ENCODE measurements at places on chromosomes 5 and 9.
A peak's percentile ranks its signal among the peaks of the same experiment; 100 is the strongest.

GRCh38 chr5:98455665-98456064 is 317.8 kb upstream of the RGMB start:
- no peak for DNase-seq

DNA sequence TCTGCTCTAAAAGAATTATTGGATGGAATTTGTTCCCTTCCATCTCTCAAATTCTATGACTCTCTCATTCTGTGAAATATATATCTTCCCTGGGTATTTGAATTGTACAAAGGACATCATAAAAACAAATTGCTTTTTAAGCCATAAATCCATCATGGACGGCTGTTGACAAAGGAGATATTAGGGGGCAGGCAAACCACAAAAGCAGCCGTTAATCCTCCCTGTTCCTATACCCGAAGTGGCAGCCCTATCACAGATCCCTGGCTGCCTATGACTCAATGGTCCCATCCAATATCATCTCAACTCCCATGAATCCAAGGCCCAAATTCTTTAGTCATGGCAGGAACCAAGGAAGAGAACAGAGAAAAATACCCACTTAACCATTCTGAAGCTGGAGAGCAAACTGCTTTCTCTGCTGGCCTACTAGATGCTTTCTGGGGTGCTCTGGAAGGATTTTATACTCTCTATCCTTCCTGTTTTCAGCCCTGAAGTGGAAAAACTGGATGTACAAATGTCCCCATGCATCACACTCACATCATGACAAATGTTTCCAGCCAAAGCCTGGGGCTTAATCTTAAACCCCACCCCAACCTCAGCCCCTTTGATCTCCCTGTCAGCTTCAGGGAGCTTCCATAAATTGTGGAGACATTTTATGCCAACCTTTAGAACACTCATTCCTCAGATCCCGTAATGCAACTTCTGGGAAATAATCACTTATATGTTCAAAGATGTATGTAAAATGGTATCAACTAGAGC is 59.5 kb downstream of the FAM114A2 start:
- DNase-seq: no peak

- peak; percentile 94 for DNase-seq
These were observed at the start of gene SH3GLB2 for GRCh38 chr9:129028192-129028966. Gene SH3GLB2 (minus strand): TSS chr9:129028331. CDS start chr9:129028154, 177 bp downstream.

DNA sequence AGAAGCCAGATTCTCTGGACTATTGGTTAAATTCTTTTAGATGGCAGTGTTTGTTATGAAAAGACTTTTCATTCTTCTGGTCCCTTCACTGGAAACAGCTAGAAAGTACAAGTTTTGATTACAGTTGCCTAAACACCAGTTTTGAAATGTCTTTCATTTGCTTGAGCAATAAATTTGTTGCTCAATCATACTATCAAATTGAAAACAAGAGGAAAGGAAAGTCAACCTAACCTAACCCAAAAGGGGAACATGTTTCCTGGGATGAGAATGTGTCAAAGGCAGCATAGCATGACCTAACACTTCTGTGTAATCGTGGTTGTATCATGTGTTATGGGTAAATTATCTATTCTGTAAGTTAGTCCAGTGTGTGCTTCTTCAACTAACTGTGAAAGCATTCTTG is 213.2 kb downstream of the TMC1 start:
- peak; percentile 1 for DNase-seq

DNA sequence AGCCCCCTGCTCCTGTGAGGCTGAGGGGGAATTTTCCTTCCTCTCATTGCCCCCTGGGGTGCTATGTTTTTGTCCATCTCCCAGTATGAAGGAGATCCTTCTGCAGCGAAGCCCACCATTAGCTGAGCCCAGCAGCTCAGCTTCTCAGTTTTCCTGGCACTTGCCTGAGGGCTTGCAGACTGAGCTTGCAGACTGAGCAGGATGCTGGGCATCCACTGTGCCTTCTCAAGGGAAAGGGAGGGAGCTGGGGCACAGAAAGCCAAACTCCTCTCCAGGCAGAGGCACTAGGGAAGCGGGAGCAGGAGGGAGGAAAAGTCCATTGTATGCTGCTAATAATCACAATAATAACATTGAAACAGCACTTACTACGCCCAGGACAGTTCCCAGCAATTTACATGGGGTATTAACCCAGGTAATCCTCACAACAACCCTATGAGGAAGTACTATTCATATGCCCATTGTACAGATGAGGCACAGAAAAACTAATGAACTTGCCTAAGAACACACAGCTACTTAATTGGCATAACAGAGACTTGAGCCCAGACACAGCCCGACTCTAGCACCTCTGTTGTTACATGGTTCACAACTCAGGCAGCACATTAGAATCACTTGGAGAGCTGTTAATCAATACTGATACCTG is 86.9 kb upstream of the SSBP2 start:
- DNase-seq: no peak

Measured in CD4-positive, alpha-beta T cell treated with Interleukin-12 subunit alpha and Interleukin-12 subunit beta, for 1 hour (primary cell).